ENCODE measurements at places on chromosomes 13 and 19. TPM values are rescaled to one million over a fixed set of nuclear protein-coding genes. Genes with fewer than 3 reads are reported as not detected.

The ZNF560 gene
- total RNA-seq = not detected

GRCh38 chr19:4609878-4610511 lies 29.3 kb upstream of the TNFAIP8L1 start:
- H3K27ac ChIP-seq = peak overlapping the region; percentile 28
- H3K4me3 ChIP-seq = no peak overlapping the region
- no peaks in the 10 kb centered on the region for H3K27me3 ChIP-seq
- H3K4me1 ChIP-seq = peaks cover 8% of the 10 kb centered on the region
- H3K36me3 ChIP-seq = no peaks in the 10 kb centered on the region

DNA sequence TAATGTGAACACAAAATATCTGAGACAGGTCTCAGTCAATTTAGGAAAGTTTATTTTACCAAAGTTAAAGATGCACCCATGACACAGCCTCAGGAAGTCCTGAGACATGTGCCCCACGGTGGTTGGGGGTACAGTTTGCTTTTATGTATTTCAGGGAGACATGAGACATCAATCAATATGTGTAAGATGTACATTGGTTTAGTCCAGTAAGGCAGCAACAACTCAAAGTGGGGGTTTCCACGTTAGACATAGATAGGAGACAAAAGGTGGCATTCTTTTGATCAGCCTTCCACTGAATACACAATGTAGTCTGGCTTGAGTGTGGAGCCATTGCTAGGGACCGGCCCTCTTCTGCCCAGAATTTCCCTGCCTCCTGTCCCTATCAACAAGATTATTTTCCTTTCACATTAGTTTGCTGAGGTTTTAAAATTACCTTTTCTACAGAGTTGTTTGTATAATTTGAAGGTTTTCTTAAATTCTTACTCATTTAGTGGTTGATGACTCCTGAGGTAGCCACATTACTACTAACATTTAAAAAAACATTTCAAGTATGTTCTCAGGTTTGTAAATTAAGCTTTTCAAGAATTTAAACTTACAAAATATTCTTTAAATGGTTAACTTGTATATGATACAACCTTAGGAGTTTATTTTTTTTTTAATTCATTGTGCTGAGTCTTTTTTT lies 33.2 kb downstream of the RNASEH2B start:
- H3K36me3 ChIP-seq = no peaks in the 10 kb centered on the region
- H3K27ac ChIP-seq = no peak overlapping the region
- no peak overlapping the region for H3K4me3 ChIP-seq
- H3K27me3 ChIP-seq = no peaks in the 10 kb centered on the region
- no peaks in the 10 kb centered on the region for H3K4me1 ChIP-seq
- no peak for DNase-seq

DNA sequence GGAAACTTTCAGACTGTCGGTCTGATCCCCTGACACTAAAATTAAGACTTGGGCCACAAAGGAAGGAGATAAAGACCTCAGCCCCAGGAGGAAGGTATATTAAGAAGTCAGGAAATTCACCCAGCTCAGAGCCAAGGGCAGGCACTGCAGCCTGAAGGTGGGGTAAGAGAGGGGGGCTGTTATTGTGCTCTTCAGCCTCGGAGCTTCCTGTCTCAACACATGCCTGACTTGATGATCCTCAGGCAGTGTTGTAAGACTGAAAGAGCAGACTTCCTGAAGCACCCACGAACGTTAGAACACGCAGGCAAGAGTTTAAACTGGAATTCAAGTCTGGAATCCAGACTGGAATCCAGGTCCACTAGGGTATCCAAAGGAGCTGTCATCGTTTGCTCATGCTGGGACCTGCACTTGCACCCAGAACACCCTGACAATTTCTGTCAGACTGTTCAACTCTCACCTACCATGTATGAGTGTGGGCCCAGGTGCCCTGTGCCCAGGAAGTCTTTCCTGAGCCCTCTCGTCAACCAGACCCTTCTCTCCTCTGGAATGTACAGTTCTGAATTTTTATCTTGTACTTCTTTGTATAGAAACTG lies 10.7 kb upstream of the FLT1 start:
- no peak overlapping the region for H3K4me3 ChIP-seq
- H3K4me1 ChIP-seq = no peaks in the 10 kb centered on the region
- no peaks in the 10 kb centered on the region for H3K36me3 ChIP-seq
- no peak for DNase-seq

- no peaks in the 10 kb centered on the region for H3K36me3 ChIP-seq
- H3K27ac ChIP-seq = no peak overlapping the region
- H3K4me1 ChIP-seq = no peaks in the 10 kb centered on the region
- no peak overlapping the region for H3K4me3 ChIP-seq
These were observed 254.2 kb downstream of the GPC5 start for GRCh38 chr13:91652404-91653301.

GRCh38 chr13:42364613-42365000 lies 92.7 kb downstream of the AKAP11 start:
- no peaks in the 10 kb centered on the region for H3K4me1 ChIP-seq
- no peaks in the 10 kb centered on the region for H3K27me3 ChIP-seq
- H3K36me3 ChIP-seq = no peaks in the 10 kb centered on the region
- no peak overlapping the region for H3K27ac ChIP-seq
- no peak overlapping the region for H3K4me3 ChIP-seq
- no peak for DNase-seq

The CEACAM7 gene
- total RNA-seq = 2.5 TPM

DNA sequence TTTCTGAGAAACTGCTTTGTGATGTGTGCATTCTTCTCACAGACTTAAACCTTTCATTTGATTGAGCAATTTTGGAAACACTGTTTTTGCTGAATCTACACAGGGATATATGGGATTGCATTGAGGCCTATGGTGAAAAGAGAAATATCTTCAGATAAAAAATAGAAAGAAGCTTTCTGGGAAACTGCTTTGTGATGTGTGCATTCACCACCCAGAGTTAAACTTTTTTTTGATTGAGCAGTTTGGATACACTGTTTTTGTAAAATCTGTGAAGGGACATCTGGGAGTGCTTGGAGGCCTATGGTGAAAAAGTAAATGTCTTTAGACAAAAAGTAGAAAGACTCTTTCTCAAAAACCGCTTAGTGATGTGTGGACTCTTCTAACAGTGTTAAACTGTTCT lies 1683.8 kb downstream of the UQCRFS1 start:
- no peaks in the 10 kb centered on the region for H3K4me1 ChIP-seq
- no peak for DNase-seq
- no peak overlapping the region for H3K27ac ChIP-seq

GRCh38 chr19:47863514-47863936 lies 4.5 kb downstream of the TPRX2 start:
- H3K27me3 ChIP-seq = no peaks in the 10 kb centered on the region
- no peaks in the 10 kb centered on the region for H3K4me1 ChIP-seq
- H3K27ac ChIP-seq = no peak overlapping the region
- no peak overlapping the region for H3K4me3 ChIP-seq
- DNase-seq = peak; percentile 75

DNA sequence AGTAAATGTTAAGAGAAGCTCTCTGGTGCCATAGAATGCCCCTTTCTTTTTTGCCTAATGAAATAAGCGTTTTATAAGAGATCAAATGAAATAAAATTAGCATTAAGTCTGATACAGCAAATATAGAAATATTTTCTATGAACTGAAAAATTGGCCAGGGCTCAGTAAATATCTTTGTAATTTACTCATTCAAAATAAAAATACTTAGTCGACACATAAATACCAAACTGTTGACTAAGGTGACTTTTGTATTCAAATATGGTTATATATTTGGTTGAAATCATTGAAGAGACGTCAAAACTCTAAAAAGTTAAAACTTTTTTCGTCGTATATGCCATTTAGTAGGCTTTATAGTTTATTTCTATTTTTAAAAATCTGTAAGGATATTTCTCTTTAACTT lies 25.6 kb downstream of the IPO5 start:
- no peak for DNase-seq
- H3K27me3 ChIP-seq = no peaks in the 10 kb centered on the region
- no peak overlapping the region for H3K4me3 ChIP-seq
- H3K4me1 ChIP-seq = peaks cover 25% of the 10 kb centered on the region
- H3K36me3 ChIP-seq = no peaks in the 10 kb centered on the region
- no peak overlapping the region for H3K27ac ChIP-seq

DNA sequence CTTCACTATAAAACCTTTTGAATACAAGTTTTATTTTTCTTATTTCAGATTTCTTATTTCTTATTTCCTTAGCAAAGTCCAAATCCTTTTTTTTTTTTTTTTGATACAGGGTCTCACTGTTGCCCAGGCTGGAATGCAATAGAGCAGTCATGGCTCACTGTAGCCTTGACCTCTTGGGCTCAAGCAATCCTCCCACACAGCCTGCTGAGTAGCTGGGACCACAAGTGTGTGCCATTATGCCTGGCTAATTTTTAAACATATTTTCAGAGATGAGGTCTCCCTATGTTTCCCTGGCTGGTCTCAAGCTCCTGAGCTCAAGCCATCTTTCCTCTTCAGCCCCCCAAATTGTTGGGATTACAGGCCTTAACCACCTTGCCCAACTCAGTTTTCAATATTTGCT lies 334.3 kb downstream of the DLEU7 start:
- DNase-seq = no peak
- no peak overlapping the region for H3K4me3 ChIP-seq
- H3K27ac ChIP-seq = no peak overlapping the region
- H3K4me1 ChIP-seq = peaks cover 20% of the 10 kb centered on the region
- no peaks in the 10 kb centered on the region for H3K36me3 ChIP-seq
- no peaks in the 10 kb centered on the region for H3K27me3 ChIP-seq

The SUPT5H gene
- 52.7 TPM for total RNA-seq

- no peaks in the 10 kb centered on the region for H3K4me1 ChIP-seq
- no peak for DNase-seq
- no peaks in the 10 kb centered on the region for H3K36me3 ChIP-seq
- H3K4me3 ChIP-seq = no peak overlapping the region
- no peak overlapping the region for H3K27ac ChIP-seq
These were observed 142.4 kb downstream of the MYCBP2 start for GRCh38 chr13:77184455-77184854.

- no peaks in the 10 kb centered on the region for H3K4me1 ChIP-seq
- peak overlapping the region; percentile 83 for H3K27ac ChIP-seq
- DNase-seq = no peak
- no peaks in the 10 kb centered on the region for H3K27me3 ChIP-seq
These were observed 838 bp downstream of the AKAP11 start for GRCh38 chr13:42272804-42273175.

- H3K4me1 ChIP-seq = peaks cover 23% of the 10 kb centered on the region
- H3K4me3 ChIP-seq = no peak overlapping the region
- peak overlapping the region; percentile 14 for H3K27ac ChIP-seq
These were observed 251.5 kb upstream of the STARD13 start for GRCh38 chr13:33537026-33537425.

- no peak overlapping the region for H3K27ac ChIP-seq
- no peak overlapping the region for H3K4me3 ChIP-seq
These were observed 20.3 kb upstream of the KPNA3 start for GRCh38 chr13:49812812-49813211.

- no peak overlapping the region for H3K4me3 ChIP-seq
- DNase-seq = no peak
- H3K27ac ChIP-seq = no peak overlapping the region
- no peaks in the 10 kb centered on the region for H3K4me1 ChIP-seq
These were observed 1170.4 kb downstream of the EFNB2 start for GRCh38 chr13:105365021-105365550.

GRCh38 chr13:73189362-73189761 lies 130.6 kb downstream of the KLF5 start:
- H3K27me3 ChIP-seq = no peaks in the 10 kb centered on the region
- no peaks in the 10 kb centered on the region for H3K36me3 ChIP-seq
- no peak overlapping the region for H3K27ac ChIP-seq
- H3K4me3 ChIP-seq = no peak overlapping the region
- DNase-seq = no peak

The MIA gene
- not detected for total RNA-seq

GRCh38 chr13:98706446-98707110 lies 45.9 kb downstream of the SLC15A1 start:
- DNase-seq = no peak
- H3K36me3 ChIP-seq = no peaks in the 10 kb centered on the region
- no peaks in the 10 kb centered on the region for H3K27me3 ChIP-seq
- no peaks in the 10 kb centered on the region for H3K4me1 ChIP-seq
- no peak overlapping the region for H3K4me3 ChIP-seq

- H3K27ac ChIP-seq = no peak overlapping the region
- DNase-seq = peak; percentile 90
- H3K36me3 ChIP-seq = no peaks in the 10 kb centered on the region
- no peaks in the 10 kb centered on the region for H3K27me3 ChIP-seq
- H3K4me1 ChIP-seq = no peaks in the 10 kb centered on the region
These were observed 4.2 kb upstream of the RPL18A start for GRCh38 chr19:17855280-17856152.

DNA sequence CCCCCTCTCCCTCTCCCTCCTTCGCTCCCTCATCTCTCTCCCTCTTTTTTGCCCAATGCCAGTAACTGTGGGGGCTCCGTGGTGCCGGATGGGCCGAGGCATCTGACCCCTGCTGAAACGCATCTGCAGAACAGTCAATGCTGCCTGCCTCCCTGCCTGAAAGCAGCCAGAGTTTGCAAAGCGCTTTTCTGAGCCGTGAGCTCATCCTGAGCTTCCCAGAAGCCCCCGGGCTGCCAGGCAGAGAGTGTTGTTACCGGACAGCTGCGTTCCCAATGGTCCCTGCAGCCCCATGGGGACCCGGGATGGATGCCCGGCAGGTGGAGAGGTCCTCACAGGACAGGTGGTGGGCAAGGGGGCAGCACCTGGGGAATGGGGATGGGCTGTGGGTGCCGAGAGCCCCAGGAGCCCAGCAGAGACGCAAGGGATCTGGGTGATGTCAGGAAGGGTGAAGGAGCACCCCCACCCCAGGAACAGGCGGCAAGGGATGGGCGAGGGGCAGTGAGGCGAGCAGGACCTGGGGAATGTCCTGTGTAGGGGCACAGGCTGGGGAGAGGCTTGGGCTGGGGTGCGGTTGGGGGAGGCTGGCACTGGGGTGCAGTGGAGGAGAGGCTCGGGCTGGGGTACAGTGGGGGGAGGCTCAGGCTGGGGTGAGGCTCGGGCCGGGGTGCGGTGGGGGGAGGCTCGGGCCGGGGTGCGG lies 33.0 kb downstream of the GPX4 start:
- no peak for DNase-seq
- H3K36me3 ChIP-seq = no peaks in the 10 kb centered on the region
- H3K4me1 ChIP-seq = no peaks in the 10 kb centered on the region
- no peak overlapping the region for H3K27ac ChIP-seq

- DNase-seq = no peak
- no peaks in the 10 kb centered on the region for H3K4me1 ChIP-seq
- H3K4me3 ChIP-seq = no peak overlapping the region
- H3K27me3 ChIP-seq = no peaks in the 10 kb centered on the region
- no peaks in the 10 kb centered on the region for H3K36me3 ChIP-seq
These were observed 6.0 kb upstream of the CCER2 start for GRCh38 chr19:38917921-38918491.

The PTPRS gene
- total RNA-seq = 62.8 TPM

The NXNL1 gene
- total RNA-seq = not detected
